ENCODE measurements at places on chromosomes 6 and 20.
A peak's percentile ranks its signal among the peaks of the same experiment; 100 is the strongest.

GRCh38 chr6:26067367-26067766, 19.9 kb upstream of the HFE start:
- no peak for DNase-seq

DNA sequence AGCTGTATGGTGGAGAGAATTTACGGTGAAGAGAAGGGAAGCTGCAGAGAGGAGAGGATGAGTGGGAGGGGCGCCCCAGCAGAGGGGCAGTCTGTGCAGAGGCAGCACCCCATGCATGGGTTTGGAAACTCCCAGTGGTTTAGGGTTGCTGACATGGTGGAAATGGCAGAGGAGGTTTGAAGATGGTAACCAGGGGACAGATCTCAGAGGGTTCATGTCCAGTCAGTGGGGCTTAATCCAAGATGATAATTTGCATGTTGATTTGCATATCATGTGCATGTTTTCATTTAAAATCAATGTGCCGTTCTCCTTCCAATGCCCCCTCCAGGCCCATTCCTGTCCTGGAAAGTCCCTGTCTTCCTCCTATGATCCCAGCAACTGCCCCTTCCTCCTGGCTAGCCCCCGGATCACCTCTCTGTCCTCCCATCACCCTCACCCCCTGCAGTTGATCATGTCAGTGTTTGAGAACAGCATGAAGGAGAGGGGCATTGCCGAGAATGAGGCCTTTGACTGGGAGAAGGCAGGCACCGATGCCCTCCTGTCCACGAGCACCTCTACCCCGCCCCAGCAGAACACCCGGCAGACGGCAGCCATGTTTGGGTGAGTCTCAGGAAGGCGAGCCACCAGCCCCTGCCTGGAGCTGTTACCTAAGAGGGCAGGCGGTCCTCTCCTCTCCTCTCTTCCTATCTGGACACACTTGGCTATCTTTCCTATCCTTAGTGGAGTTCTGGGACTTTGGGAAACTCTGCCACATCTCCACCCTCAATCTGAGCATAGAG, 14.3 kb downstream of the TTBK1 start:
- no peak for DNase-seq

- no peak for DNase-seq
Observed at GRCh38 chr20:32209850-32210605, 2.3 kb downstream of the POFUT1 start.

DNA sequence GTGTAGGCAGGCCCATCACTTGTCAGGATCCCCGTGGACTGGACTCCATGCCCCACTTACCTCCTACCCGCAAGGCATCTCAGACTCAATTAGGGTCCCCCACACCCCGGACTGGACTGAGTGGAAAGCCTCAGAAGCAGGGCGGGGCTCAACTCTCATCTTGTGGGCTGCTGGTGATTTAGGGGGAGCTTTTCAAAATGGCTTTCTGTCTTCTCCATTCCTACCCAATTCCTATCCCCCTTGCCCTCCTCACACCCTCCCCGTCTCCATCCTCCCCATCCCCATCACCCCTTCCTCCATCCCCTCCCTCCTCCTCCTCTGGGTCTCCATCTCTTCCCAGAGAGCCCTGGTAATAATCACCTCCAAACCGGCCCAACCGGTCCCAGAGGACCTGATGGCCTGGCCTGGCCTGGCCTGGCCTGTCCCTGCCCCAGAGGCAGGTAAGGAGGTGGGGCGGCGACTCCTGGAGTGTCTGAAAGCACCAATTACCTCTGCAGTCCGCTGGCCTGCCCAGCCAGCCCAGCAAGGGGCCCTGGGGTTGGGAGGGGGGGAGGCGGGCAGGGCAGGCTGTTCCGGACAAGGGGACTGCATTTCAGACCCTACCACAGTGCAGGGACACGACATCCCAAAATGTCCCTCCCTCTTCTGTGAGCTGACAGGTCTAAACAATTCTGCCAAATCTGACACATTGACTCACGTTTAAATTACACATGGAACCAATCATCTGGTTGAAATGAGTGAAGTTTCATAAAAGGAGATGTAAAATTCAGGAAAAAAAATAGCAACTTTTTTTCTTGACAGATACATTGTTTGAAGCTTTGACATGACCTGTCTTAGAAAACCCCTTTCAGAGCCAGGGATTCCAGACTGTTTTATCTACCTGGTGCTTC, 24.8 kb downstream of the MAFB start:
- DNase-seq, result peak; percentile 39

DNA sequence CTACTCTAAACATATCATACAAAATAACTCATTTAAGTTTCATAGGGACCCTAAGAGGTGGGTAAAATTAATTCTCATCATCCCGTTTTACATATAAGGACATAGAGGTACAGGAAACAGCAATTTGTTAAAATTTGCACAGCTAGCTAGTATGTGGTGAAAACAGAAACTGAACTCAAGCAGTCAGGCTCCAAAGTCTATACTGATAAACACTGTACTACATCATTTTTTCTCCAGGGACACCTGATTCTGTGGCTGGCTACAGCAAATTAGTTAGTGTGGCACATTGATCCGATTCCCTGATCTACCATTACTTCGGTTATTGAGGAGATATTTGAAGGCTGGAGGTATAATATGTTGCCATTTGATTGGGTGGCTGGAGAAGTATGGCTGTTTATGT, 36.2 kb upstream of the E2F3 start:
- no peak for DNase-seq

DNA sequence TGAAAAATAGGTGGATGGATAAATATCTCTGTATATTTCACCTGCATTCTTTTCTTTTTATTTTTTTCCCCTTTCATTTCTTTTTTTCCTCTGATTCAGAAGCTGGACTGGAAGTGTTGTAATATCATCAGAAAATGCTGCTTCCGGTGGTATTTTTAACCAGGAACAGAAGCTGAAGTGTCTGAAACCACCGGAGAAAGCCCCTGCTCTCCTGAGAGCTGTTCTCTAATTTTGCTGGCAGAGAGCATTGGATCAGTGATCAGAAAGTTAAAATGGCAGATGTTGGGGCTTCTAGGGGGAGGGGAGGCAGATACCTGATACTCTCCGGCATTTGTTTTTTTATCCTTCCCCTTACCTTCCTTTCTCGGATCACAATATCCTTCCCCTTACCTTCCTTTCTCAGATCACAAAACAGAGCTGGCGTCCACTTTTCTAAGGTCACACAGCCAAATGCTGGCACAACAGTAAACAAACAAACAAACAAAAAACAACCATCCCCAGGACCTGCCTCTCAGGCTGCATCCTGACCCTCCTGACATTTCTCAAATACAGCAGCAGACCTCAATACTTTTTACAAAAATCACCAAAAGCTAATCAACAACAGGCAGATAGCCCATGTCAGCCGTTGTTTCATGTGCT, 143.2 kb upstream of the ZNF217 start:
- DNase-seq, result no peak

- no peak for DNase-seq
Observed at GRCh38 chr20:63686492-63687321, 9.7 kb upstream of the TNFRSF6B start.

DNA sequence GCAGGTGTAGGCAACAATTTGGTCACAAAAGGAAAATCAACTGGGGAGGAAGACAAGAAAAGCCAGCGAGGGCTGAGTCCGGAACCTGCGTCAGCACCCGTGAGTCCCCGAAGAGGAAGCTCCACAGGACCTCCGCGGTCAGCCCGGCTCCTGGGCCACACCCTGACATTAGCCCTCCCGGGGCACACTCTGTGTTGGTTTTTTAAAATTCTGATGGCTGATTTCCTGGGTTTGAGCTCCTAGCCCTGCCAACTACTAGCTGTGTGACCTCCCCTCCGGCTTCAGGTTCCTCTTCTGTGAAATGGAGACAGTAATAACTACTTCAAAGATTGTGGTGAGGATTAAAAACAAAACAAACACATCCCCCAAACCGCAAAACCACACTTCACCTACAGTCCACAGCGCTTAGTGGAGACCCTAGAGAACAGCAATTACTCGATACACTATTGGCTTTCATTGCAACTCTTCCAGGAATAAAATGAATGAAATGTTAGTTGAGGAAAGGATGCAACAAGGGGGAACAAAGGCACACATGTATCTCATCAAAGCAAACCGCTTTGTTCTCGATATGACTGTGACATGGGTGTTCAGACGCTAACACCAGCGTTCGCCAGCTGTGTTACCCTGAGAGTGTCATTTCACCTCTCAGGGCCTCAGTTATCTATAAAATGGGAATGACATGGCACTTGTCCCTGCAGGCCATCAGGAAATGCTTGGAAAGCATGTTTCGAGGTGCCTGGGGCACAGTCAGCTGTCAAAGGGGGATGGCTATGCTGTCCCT, 985 bp downstream of the ZBP1 start:
- no peak for DNase-seq

GRCh38 chr20:48802647-48803046, 25.2 kb downstream of the PREX1 start:
- no peak for DNase-seq

DNA sequence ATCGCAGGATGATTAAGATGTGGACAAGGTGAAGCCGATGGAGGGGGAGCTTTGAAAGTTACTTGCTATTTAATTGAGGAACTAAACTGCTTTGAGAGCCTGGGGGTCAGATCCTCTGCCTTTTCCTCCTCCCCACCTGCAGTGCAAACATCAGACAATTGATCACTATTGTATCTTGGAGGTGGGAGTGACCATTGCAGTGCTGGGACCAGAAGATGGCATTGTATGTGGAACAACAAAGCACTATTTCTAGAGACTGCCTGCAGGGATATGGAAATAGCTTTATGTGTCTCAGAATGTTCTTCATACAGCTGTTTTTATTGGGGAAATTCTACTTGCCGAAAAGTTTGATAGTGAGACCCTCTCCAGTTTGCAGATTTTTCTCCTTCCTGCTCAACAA, 4.2 kb downstream of the MOG start:
- no peak for DNase-seq

- DNase-seq, result no peak
Observed at GRCh38 chr6:158174514-158174913, 6.4 kb downstream of the GTF2H5 start.

DNA sequence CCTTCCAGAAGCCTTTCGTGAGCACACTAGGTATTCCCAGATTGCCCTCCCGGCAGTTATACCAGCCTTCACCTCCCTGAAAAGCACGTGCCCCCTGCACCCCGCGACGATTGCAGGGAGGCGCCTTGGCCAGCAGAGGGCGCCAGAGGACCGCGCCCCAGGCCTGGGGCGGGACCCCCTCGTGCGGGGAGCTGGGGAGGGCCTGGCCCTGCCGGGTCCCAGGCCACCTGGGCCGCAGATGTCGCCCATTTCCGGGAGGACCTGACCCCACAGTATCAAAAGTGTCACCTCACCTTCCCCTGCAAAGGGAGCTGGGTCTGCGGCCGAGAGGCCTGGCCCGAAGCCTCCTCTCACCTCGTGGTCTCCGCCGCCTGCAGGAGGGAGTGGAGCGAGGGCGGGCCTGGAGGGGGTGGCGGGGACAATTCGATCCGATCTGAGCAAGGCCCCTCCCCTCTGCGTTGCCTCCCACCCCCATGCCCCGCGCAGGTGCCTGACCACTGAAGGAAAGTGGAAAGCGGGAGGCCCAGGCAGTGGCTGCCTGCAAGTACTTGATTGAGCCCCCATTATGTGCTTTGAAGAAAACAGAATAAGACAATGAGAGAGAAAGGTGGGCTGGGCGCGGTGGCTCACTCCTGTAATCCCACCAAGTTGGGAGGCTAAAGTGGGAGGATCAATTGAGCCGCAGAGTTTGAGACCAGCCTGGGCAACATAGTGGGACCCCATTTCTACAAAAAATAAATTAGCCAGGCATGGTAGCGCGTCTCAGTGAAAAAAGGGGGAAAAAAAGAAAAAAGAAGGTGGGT, 3.5 kb upstream of the SNAI1 start:
- no peak for DNase-seq

GRCh38 chr20:25173886-25174308, 21.6 kb upstream of the ENTPD6 start:
- no peak for DNase-seq

GRCh38 chr6:169096388-169096787, 157.3 kb downstream of the THBS2 start:
- DNase-seq, result no peak

DNA sequence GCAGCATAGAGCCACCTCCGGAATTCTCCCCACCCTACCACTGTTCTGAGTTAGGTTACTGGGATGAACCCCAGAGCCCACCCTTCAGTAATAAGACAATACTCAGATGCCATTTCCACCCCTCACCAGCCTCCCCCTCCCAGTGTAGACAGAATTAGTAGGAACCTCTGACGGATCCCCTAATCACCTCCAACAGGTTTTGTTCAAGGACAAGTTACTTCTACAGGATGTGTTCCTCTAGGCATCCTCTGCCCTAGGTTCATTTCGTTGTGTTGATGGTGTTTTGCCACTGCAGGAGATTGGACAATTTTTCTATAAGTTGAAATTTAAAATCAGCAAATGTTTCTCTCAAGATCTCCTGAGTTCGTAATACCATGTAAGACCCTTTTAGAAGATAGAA, 22.8 kb downstream of the PLEKHG1 start:
- no peak for DNase-seq

- DNase-seq, result no peak
Observed at GRCh38 chr20:33563788-33564187, 73.9 kb downstream of the CBFA2T2 start.

- DNase-seq, result no peak
Observed at GRCh38 chr6:51300510-51300909, 481.8 kb downstream of the TFAP2B start.

- no peak for DNase-seq
Observed at GRCh38 chr6:5128351-5128750, 43.2 kb downstream of the PPP1R3G start.

DNA sequence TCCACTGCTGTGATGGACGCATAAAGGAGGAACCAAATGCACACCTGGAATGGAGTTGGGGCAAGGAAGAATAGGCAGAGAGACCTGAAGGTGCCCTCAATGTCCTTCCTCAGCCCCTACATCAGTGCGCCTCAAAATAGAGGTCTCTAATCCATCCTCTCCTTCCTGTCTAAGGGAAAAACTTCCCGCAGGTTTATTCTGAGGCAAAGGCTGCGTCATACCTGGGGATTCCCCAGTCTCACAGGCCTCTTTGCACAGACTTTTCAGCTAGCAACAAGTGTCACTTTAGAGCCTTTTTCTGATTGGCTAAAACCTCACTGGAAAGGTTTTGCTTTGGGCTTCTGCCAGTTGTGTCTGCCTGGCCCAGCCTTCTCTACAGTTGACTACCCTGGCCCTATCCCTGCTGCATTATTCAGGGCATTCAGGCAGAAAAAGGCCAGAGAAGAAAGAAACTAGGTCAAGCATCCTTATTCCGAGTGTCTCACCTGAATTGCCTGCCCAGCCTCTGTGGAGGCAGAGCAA, 1.8 kb upstream of the HLA-DQB1 start:
- peak; percentile 54 for DNase-seq

DNA sequence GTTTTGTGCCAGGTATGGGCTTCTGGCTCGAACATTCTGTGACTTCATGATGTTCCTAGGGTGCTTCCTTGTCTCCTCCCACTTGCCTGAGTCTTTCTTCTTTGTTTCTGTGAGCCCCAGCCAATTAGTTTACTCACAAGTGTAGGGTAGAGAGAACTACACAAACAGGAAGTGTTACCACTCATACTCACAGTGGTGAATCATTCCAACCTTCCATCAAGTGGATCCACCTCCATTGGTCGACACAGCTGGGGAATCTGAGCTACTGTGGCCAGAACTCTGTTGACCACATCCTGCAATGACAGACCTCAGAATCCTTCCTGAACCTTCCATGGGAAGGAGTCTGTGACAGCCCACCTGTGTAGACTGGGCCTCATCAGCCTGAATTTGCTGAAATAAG, 76.8 kb downstream of the UNC5CL start:
- DNase-seq, result no peak

- no peak for DNase-seq
Observed at GRCh38 chr6:164345806-164346496, 931.4 kb downstream of the QKI start.

- DNase-seq, result no peak
Observed at GRCh38 chr6:167748046-167748445, 78.7 kb upstream of the AFDN start.
